Peyer's patch (tissue), 4 donors: ENCODE measurements at places on chromosomes 3 and 15. TPM values are rescaled to one million over a fixed set of nuclear protein-coding genes. Genes with fewer than 3 reads are reported as not detected.

- H3K4me3 ChIP-seq = no peak overlapping the region
- no peak for DNase-seq
- H3K27me3 ChIP-seq = no peaks in the 10 kb centered on the region
Measured at GRCh38 chr3:182715006-182715405, 78.3 kb upstream of the ATP11B start.

DNA sequence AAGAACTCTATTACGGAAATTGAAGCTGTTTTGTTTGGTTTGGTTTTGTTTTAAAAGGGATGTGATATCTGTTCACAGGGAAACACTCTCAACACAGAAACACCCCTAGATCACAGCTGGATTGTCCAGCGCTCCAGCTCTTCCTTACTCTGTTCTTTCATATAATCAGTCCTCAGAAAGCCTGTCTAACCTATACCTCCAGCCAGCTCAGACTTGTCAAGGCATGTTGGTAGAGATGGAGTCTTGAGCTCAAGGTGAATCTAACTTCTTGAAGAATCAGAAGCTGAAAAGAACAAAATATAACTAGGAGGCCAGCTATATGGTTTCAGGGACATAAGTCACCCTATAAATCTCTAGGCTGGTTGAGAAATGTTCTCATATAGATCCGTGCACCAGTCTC, 110.2 kb upstream of the EPHA3 start:
- no peak overlapping the region for H3K27ac ChIP-seq
- H3K27me3 ChIP-seq = no peaks in the 10 kb centered on the region
- H3K4me1 ChIP-seq = no peaks in the 10 kb centered on the region
- no peak overlapping the region for H3K4me3 ChIP-seq

GRCh38 chr15:70324001-70324974, 226.6 kb upstream of the TLE3 start:
- no peak overlapping the region for H3K27ac ChIP-seq
- no peaks in the 10 kb centered on the region for H3K36me3 ChIP-seq
- no peak overlapping the region for H3K4me3 ChIP-seq
- no peaks in the 10 kb centered on the region for H3K27me3 ChIP-seq
- DNase-seq = no peak
- peaks cover 39% of the 10 kb centered on the region for H3K4me1 ChIP-seq

DNA sequence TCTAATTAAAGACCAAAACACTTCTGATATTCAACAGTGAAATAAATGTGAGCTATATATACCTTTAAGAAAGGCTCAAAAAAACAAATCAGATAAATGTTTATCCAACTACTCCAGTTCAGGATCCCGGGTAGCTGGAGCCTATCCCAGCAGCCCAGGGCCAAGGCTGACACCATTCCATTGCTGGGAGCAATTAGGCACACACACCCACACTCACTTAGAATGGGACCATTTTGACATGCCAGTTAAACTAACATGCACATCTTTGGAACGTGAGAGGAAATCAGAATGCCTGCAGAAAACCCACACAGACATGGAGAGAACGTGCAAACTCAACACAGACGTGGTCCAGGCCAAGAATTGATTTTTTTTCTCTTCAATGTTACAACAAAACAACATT, 30.0 kb upstream of the PLSCR4 start:
- H3K27me3 ChIP-seq = no peaks in the 10 kb centered on the region
- no peak overlapping the region for H3K4me3 ChIP-seq
- DNase-seq = no peak
- no peaks in the 10 kb centered on the region for H3K36me3 ChIP-seq
- H3K27ac ChIP-seq = no peak overlapping the region

DNA sequence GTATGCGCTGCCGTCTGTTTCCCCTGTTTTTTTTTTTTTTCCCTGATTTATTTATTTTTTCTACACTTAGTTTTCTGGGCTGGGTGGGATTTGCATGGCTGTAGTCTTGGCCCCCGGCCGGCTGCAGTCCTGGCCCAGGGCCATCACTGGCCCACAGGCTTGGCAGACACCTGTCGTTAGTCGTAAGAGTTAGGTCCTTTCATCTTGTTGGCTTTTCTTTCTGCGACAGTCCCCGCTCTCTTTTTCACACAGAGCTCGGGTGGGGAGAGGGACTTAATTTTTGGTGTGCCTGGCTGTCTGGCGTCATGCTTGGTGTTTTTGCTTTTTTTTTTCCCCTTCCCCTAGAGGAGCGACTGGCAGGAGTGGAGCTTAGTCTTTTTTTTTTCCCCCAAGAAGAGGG, 183.4 kb downstream of the KLF13 start:
- no peaks in the 10 kb centered on the region for H3K27me3 ChIP-seq
- no peak for DNase-seq
- no peak overlapping the region for H3K4me3 ChIP-seq
- no peaks in the 10 kb centered on the region for H3K36me3 ChIP-seq
- H3K27ac ChIP-seq = no peak overlapping the region

DNA sequence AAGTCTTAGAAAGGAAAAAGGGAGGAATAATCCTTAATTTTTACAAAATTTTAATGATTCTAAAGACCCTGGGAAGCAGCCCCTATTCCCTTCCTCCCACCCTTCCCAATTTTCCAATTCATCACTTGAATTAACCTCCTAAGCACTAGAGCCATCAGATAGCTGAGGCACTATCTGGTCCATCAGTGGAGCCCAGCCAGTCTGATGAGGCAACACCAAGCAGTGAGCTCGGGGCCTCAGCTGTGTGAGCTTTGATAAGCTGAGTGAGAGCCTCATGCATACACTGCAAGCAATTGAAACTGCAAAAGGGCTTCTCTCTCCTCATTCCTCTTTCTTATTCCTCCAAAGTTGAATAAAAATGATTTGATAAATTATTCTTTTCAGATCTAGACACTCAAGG, 31.9 kb downstream of the TUSC7 start:
- H3K27me3 ChIP-seq = no peaks in the 10 kb centered on the region
- no peaks in the 10 kb centered on the region for H3K36me3 ChIP-seq
- H3K27ac ChIP-seq = no peak overlapping the region
- DNase-seq = no peak
- no peak overlapping the region for H3K4me3 ChIP-seq

DNA sequence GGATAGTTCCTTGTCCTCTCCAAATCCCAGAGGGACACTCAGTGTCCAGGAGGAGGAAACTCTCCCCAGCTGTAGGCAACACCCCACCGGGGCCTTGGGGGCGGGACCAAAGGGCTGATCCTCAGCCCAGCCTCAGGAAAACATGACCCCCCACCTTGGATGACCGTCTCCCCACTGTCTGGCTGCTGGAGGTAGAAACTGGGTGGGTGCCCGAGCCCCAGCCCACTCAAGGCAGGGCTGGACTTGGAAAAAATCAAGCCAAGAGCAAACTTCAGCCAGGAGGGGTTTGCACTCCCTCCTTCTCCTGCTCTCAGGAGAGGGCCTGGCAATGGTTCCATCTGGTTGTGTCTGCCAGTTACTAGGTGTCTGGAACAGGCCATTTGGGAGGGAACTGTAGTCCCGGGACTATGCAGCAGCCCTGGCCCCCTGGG, 3.6 kb upstream of the RASL12 start:
- peak overlapping the region; percentile 46 for H3K27ac ChIP-seq
- H3K4me3 ChIP-seq = no peak overlapping the region
- no peak for DNase-seq
- no peaks in the 10 kb centered on the region for H3K36me3 ChIP-seq

GRCh38 chr3:105802118-105802706, 66.6 kb downstream of the CBLB start:
- H3K27me3 ChIP-seq = no peaks in the 10 kb centered on the region
- no peaks in the 10 kb centered on the region for H3K4me1 ChIP-seq
- no peak for DNase-seq
- H3K4me3 ChIP-seq = no peak overlapping the region
- H3K27ac ChIP-seq = peak overlapping the region; percentile 40
- H3K36me3 ChIP-seq = no peaks in the 10 kb centered on the region

C3orf20 gene
- total RNA-seq = not detected
